AML-193 (cell line): ENCODE measurements at places on chromosomes 4 and X.

DNA sequence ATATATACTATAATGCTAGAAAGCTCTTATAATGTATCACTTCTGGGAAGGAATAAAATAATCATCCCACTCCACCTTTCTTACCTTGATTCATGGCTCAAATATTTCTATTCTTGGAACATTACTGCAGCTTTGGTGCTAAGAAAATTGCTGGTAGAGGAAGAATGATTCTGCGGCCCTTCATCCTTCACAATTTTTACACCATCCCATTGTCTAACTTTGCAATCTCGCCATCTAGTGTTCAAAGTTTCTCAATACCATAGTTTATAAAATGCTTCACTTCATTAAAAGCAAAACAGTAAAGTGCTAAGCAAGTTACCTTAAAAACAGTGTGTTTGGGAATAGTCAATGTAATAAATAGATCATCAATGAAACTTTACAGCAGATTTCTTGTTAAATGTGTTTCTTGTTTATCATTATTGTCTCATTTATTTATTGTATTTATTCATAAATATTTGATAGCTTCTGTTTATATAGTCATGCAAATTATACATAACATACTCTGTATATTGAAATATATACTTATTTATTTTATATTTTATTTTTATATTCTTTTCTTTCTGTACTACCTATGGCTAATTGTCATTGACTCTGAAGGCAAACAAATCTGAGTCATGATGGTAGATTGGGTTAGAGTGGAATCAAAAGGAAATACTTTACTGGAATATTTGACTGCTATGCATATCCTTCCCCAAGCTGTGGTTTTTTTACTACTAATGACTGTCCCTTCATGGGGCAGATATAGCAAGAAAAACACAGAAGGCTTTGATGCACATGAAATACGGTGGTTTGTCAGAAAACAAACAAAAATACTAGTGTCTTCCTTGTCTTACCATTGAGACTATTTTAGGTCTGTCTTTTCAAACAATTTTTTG, 390.7 kb downstream of the MAPK10 start:
- DNase-seq: peak; percentile 35

DNA sequence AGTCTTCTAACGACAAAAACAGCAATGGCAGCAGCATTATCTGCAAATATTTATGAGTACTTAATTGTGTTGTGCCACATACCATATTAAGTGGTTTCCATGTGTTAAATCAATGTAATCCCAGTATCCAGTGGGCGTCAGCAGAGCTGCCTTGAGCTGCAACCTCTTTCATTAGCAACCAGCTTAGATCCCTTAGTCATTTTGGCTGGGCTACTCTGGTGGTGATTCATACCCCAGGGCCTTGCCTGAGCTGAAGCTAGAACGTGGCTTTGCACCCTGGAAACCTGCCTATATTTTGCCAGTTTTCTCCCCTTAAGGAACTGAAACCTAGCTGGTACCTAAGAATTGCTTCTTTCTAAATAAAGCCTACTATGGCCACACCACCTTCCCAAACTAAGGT, 474.3 kb upstream of the FTHL17 start:
- no peak for DNase-seq

GRCh38 chr4:182729516-182729915, 187.7 kb downstream of the DCTD start:
- no peak for DNase-seq

DNA sequence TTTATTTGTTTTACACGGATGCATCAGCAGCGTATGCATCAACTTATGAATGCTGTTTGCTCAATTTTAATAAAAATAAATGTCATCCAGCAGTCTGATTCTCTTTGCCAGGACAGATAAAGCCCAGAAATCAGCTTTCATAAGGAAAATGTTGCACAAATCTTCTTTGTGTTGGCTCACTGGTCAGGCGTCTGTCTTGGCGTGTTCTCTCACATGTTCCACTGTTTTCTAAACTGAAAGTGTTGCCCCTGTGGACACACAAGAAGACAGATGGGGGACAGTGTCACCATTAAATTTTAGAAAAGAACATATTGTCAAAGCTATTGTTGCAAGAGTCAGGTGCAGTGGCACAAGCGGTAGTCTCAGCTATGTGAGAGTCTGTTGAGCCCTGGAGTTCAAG, 316.2 kb downstream of the CENPC start:
- no peak for DNase-seq
